T-helper 9 cell (primary cell): ENCODE measurements at places on chromosomes 12 and 14.

- no peak for DNase-seq
These were observed 6.4 kb upstream of the GAS2L3 start for GRCh38 chr12:100566887-100567637.

- DNase-seq, result no peak
These were observed 74.2 kb downstream of the PAPOLA start for GRCh38 chr14:96576359-96576758.

DNA sequence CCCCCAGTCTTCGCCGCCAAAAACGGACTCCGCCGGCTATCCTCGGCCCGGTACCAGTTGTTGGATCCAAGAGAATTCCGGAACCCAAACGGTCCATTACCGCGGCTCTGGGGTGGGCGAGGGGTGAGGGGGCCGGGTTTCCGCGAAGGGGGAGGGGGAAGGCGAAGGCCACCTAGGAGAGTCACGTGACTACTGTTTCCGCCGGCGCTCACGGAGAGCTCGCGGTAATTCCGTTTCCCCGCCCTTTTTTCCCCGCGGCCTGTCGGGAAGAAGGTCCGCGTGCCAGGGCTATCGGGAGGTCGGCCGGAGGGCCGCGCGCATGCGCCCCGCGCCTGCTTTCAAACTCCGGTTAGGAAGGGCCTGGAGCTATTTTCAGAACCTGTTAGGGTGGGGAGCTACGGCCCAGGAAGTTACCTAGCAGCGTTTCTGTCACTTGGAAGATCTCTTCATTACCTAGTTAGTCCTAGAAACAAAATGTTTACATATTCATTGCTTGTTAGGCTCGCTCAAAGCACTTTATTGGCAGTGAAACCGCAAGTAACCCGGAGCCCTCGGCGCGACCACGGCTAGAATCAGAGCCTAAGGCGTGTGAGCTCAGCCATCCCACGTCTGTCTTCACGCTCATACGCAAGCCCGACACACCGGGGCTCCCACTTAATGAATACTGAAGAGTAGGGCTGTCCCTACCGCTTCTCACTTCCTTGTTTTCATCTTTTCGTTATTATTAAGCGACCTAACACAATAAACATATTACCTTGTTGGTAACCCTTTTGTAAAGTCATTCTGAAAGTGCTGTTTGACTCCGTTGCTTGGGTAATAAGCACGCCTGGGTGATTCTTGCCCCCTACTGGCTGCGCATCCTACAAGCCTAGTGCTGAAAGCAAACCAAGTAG lies 624 bp upstream of the SBNO1 start:
- DNase-seq, result peak; percentile 93

GRCh38 chr14:26199590-26200370 lies 398.1 kb downstream of the NOVA1 start:
- DNase-seq, result no peak

DNA sequence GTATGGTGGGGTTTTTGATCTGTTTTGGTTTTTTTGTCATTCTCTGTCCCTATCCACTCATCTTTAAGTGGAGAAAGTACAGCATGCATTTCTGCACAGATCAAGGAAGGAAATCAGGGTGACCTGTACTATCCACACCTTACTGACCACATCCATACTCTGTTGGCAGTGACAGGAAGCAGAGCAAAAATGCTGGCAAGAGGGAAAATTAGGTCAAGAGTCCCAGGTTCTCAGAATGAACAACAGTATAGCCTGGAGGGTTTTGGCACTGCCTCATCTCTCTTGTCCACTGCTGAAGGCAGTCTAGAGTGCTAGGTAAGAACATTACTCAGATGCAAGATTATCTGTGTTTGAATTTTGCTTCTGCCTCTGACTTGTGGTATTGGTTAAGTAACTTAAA lies 70.7 kb downstream of the TAOK3 start:
- no peak for DNase-seq

DNA sequence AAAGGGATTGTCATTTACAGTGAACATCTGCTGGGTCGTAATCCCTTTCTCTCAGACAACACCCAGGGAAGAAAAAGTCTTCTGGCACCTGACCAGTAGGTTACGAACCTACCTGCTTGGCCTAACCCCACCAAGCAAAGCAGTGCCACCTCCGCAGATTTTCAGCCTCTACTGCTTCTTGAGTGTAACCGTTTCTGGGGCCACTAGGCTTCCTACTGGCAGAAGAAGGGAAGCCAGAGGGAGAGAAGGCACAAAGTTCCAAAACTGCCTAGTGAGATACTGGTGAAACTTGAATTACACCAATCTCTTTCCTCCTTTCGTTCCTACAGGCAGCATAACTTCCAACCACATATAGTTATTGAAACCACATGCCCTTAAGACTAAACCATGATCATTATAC lies 383.6 kb downstream of the BCAT1 start:
- no peak for DNase-seq
